ENCODE measurements at places on chromosomes 6 and 20.

DNA sequence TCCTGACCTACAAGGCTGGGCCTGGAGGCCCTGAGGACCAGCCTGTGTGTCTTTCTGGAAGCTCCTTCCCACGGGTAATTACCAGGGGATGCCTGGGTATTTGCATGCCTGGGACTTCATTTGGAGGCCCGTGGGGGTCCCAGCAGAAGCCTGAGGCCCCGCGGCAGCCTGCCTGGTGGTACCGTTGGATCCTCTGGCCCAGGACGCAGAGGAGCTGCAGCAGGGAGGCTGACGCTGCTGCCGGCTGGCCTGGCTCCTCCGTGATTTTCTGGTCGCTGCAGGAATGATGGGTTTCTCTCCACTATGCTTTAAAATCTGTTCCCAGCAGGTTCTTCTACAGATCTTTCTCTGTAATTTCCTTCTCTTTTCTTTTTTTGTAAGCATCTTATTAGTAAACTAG, 6.5 kb downstream of the CABLES2 start:
- no peak for DNase-seq

DNA sequence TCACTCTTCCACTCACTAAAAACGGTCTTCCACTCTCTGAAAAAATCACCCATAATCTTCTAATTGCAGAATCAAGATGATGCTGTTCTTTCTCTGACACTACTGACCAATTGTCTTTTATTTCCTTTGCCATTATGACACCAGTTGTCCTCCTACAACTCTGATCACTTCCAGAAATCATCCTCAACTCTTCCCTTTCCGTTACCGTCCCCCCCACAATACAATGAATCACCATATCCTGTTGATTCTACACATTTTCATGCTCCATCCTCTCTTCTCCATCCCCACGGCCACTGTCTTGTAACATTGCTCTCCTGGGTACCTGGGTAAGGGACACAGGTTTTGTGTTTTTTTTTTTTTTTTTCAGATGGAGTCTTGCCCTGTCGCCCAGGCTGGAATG, 2.5 kb upstream of the PPP2R5D start:
- DNase-seq, result no peak

DNA sequence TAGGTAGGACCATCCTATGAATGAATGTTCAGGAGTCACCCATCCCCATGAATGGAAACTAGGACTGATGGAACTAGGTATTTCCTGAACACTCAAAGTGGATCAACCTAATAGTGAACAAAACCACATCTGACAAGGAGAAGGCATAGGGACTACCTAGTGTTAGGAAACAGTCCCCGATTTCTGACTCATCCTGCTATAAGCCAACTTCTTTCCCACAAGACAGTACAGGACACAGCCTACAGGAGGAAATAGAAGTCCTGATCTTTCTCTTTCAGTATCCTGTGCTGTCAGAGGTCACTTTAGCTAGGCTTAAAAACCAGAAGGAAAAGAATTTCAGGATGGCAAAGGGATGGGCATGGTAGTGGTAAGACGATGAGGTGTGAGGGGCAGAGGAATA, 19.5 kb upstream of the GMDS start:
- no peak for DNase-seq

GRCh38 chr6:13495112-13495776, 7.8 kb upstream of the GFOD1 start:
- no peak for DNase-seq

- no peak for DNase-seq
Observed at GRCh38 chr6:29853245-29853644, 25.6 kb downstream of the HLA-G start.

DNA sequence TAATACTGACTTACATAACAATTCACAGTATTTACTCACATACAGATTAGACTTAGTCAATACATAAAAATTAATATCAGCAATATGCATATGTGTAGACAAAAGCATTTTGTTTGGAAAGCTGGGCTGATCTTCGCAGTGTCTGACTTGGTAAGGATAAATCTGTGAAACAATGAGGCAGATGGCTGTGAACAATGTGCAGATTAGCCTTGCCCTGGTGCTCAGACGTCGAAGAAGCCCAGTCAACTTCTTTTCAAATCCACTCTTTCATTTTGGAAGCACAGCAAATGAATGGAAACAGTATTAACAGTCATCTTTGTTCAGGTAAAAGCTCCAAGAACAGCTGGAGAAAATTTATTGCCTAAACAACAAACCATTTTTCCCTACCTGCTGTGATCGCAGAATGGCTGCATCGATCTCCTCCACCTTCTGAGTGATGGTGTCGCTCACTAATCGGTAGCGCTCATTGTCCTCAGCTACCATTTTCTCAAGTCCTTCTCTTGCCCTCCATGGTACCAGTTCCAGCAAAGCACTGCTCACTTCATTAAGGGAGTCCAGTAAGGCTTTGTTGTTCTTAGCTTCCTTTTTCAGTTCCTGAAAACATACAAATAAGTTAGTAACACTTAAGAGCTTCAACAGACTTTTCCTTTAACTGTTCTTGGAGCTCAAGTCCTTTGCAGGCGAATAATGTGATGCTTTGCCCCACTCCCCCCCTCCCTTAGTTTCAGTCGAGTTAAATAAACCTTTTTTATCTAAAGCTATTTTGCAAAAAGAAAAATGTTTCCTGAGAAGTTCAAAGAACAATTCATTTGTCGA, 116.5 kb downstream of the DST start:
- no peak for DNase-seq

GRCh38 chr6:5378331-5378730, 117.0 kb downstream of the FARS2 start:
- no peak for DNase-seq

- DNase-seq, result no peak
Observed at GRCh38 chr20:16069389-16070010, 503.7 kb downstream of the KIF16B start.

DNA sequence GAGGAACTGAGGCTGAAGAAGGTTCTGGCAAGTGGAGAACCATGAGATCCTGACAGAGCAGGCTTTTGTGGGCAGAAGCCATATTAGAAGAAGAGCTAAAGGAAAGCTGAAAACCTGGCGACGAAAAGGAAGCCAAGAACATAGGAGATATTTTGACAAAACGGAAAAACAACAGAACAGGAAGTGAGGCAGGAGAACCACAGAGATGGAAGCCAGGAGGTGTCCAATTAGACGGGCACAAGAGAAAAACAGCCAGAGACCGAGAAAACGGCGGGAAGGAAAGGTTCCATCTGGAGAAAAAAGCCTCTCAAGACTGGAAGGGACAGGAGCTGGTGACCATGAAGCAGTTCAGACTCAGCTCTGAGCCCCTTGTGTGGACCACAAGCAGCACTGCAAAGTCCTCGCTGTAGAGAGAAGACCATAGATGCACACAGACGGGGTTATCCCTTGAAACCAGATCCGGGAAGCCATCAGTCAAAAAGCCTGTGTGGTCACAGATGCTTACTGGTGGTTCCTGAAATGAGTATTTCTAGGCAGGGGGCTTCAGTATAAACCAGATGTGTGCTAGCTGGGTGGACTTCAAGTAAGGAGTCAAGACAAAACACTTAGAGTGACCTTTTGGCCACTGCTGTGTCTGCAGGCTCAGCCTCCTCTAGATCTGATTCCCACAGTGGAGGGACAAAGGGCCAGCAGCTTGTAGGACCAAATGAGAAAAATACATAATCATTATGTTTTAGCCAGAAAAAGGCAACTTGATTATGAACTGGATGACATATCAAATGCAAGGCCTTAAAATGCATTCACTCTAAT, 30.7 kb downstream of the SSR1 start:
- no peak for DNase-seq

DNA sequence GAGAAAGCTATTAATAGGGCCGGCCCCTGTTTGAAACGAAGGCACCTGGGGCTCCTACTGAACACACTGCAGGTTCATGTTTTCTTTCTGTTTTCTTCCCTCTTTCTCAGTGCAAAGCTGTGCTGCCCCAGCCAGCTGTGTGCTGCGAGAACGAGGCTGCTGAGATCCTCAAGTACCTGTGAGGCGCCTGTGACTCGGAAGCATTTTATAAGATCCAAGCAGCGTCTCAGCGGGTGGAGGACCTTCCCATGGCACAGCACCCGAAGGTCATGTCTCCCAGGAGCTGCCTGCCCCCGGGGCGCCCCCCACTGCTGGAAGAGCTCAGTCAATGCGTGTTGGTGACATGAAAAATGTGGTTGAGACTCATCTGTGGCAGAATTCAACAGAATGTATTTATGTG, 66.3 kb downstream of the SMOC2 start:
- no peak for DNase-seq

DNA sequence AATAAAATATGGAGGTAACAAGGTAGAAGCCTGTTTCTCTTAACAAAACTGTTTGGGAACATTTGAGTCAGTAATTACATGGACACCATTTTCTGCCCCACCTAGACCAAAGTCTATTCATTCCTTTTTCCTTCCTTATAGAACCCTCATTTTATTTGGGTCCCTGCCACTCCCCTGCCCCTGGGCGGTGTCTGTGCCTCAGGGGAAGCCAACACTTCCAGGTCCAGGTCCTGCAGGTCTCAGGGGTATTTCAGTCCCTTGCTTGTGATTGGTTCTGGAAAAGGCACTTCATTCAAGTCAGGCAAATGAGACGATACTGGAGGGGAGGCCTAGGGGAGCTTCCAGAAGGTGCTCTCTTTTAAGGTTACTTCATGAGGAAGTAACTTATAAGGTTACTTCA, 42.3 kb downstream of the SLC35D3 start:
- no peak for DNase-seq
